ENCODE measurements at places on chromosomes 12 and 14.

- DNase-seq = no peak
Observed at GRCh38 chr12:66011731-66012130, 118.8 kb downstream of the LLPH start.

DNA sequence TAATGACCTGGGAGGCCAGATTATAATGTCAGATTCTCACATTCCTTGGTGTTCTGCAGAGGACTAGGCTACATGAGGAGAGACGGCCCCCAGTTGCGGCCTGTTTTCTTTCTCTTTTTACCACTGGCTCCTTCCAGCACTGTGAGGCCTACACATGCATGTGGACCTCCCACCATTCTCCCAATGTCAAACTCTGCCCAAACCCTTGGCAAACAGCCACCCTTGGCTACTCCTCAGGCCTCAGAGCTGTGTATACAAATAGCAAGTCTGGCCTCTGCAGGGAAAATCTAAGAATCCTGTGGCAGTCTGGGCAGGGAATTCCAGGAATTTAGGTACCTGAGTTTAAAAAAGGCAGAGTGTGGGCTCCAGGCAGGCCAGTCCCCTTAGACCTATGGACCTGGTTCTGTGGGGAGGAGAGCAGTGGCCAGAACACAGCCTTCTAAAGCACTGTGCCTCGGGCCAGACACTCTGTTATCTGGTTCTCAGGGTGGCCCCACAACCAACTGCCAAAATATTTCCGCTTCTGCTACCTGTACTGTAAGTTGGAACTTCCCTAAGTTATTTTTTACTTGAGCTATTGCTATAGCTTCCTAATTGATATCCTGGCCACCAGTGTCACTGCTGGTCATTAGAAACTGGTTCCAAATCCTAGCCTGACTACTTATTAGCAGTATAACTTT is 19.9 kb upstream of the NEDD1 start:
- DNase-seq = peak; percentile 47

GRCh38 chr12:77998236-77998786 is 167.6 kb downstream of the NAV3 start:
- no peak for DNase-seq

DNA sequence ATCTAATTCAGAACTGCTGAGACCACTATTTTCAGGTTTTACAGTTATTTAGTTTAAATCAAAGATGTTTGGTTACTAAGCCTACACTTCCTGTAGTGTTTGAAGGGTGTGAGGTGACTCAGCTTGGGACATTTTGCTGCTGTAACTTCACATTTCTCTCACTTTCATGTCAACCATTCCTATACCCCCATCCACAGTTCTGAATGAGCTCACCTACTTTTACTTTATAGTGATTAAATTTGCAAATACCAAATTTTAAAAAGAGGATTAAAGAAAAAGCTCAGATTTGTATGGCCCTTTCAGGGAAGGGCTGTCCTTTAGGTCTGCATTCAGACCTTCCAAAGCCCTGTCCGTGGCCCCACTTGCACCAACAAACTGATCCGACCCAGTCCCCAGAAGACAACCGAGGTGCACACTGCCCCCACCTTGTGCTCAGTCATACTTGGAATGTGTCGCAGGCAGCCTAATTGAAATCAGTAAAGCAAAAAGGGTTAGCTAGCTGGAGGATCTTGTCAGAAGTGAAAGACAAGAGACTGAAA is 174.4 kb downstream of the MON2 start:
- peak; percentile 60 for DNase-seq

- DNase-seq = no peak
Observed at GRCh38 chr12:17577405-17577804, 512.6 kb downstream of the RERGL start.

DNA sequence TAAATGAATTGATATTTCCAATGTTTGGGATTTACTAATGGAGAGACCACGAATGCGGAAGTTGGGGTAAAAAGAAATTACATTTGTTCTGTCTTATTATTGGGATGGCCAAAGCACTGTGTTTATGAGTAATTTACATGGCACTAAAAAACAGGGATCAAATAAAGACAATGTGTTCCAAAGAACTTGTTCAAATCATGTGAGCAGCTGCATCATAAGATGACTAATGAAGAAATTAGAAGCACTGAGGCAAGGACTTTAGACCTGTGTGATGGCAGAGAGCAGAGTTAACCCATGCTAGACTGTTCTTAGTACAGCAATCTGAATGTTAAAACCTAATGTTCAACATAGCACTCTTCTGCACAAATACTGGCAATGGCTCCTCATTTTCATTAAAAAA is 34.3 kb upstream of the DCN start:
- DNase-seq = no peak

DNA sequence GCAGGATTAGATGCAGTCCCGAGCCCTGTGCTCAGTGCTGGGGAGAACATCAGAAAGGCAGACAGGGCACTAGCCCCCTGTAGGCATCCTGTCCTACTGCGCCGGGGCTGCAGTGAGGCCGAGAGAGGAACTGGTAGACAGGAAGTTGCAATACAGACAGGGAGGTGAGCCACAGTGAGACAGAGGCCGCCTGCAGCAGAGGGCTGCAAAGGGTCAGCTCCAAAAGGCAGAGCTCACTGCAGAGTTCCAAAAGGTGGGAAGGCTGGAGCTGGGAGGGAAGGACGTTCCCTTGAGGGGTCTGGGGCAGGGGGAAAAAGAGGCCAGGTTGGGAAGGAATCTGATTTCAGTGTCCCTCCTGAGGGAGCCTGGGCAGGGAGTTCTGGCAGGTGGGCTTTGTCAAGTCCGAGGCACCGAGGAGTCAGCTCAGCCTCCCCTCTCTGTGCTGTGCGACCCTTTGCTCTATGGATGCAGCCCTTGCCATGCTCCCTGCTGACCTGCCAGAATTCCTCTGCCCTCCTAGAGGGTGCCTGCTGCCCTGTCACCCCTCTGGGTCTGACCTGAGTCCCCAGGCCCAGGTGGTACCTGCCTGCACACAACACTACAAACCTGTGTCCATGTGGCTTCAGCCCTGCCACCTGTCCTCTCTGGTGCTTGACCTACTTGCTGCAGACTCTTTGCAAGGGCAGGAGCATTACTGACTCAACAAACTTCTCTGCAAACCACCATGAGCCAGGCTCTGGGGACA is 63.5 kb downstream of the PRMT8 start:
- no peak for DNase-seq

DNA sequence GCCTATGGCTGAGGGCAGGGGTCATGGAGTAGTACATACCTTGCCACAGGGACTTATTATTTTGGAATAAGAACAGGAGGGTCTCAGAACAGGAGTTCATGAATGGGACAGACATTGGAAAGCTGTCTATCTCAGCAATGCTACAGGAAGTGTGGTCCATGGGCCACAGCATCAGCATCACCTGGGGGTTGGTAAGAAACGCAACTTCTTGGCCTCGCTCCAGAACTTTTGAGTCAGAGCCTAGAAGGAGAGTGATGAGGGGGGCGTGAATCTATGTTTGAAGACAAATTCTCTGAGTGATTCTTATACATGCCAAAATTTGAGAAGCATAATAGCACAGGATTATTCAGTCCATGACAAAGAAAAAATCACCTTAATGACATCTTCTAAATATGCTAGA is 156.6 kb downstream of the RPAP3 start:
- DNase-seq = no peak

DNA sequence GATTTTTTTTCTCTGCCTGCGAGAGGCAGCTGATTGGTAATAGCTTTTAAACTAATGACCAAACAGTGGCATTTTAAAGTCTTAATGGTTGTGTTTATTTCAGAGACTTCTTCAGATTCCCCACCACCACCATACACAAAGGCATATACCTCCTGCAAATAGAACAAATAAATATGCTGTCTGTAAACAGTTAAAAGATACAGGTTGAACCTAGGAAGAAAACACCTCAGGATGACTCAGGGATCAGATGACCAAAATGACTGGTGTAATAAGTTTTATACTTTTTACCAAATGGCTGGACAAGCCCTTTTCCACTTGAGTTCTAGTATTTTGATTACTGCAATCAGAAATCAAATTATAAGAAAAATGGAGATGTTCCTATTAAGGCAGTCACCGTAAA is 364.1 kb downstream of the PAWR start:
- DNase-seq = no peak

DNA sequence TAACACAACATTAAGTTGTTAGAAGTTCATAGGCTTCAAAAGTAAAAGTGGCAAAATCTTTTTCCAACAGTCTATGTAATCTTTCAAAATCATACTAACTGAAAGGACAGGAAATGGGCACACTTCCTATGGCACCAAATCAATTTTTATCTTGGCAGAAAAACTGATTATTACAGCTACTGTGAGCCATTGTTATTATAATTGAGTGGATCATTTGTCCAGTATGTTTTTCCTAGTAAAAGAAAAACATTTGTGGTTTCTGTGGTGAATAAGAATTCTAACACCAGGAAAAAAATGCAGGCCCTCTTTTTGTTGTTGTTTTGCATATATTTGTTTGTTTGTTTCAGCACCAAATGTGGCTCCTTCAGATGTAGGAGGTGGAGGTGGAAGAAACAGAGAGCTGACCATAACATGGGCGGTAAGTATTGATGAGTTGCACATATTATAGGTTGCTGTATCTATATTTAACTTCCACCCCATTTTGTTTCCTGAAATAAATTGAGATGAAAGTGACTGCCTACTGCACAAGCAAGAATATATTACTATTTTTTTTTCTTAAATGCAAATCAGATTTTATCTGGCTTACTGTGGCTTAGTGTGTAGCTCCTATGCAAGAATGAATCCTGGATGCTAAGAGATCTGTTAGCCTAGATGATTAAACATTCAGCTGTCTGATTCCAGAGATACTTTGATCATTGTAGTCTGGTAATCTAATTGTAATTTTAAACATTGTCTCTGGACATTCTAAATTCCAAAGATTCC is 174.1 kb upstream of the PDZRN4 start:
- peak; percentile 52 for DNase-seq

GRCh38 chr12:67362526-67362925 is 93.4 kb downstream of the CAND1 start:
- DNase-seq = no peak

DNA sequence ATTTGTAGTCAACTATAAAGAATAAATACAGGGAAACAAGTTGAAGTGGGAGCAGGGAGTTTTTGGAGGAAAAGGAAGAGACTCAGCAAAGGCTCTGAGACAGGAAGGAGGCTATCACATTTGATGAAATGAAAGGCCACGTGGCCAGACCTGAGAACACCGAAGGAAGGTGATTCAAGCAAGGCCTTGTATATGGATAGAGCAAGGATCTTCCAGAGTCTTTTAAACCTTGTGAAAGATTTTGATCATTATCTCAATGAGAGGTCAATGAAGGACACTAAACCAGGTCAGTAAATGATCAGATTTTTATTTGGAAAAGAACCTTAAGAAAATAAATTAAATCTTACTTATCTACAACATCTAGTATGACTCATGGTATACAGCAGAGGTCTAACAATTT is 523.5 kb downstream of the SLC16A7 start:
- no peak for DNase-seq

GRCh38 chr12:66159123-66159522 is 10.7 kb downstream of the TMBIM4 start:
- DNase-seq = no peak

DNA sequence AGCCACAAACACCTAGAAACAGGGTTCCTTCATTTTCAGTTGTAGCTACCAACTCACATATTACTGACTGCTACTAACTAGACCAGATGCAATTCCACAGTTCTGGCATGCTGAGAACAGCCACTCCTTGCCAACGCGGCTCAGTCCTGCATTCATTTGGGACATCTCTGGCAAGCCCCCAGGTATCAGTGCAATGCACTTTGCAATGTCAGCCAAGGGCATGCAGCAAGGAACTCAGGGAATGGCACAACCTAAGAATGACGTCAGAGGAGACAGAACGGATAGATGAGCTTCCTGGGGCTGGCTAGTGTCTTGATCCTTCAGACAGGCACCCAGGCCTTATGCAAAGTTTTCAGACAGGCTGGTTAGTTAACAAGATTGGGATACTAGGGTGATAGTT is 29.6 kb downstream of the MAP3K9 start:
- no peak for DNase-seq

- no peak for DNase-seq
Observed at GRCh38 chr12:26120561-26121274, 4.1 kb downstream of the BHLHE41 start.

- DNase-seq = no peak
Observed at GRCh38 chr12:45655743-45656142, 73.8 kb upstream of the ARID2 start.

DNA sequence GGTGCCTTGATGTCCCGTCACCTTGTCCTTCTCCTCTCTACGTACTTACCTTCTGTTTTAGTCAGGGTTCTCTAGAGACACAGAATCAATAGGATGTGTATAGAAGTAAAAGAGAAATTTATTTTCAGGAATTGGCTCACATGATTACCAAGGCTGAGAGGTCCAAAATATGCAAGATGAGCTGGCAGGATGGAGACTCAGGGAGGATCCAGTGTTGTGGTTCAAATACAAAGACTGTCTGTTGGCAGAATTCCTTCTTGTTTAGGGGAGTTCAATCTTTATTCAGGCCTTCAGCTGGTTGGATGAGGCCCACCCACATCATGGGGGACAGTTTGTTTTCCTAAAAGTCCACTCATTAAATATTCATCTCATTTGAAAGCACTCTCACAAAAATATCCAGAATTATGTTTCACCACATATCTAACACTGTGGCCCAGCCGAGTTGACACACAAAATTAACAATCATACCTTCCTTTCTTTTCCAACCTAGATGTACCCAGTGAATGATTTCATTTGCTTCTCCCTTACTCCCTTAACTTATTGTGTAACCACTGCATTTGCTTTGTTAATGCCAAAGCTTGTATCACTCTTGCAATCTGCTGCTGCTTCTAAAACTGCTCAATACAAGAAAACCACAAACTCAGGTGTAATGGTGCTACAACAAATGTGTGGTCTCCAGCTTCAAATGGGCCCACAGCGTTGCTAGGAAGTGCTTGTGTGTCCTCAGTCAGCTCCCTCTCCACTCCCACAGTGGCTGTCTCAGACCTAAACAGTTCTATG is 195.4 kb upstream of the ARHGAP5 start:
- DNase-seq = peak; percentile 50

- DNase-seq = peak; percentile 84
Observed at GRCh38 chr14:54713379-54713778, 146.5 kb downstream of the SAMD4A start.

- DNase-seq = no peak
Observed at GRCh38 chr12:54719691-54720090, 71.5 kb upstream of the DCD start.

- DNase-seq = no peak
Observed at GRCh38 chr12:56337753-56338251, 882 bp upstream of the IL23A start.

- DNase-seq = no peak
Observed at GRCh38 chr14:79820866-79821535, 390.3 kb downstream of the DIO2 start.

Measured in fibroblast of skin of scalp (primary cell).